ENCODE measurements at places on chromosomes 16 and 17. TPM values are rescaled to one million over a fixed set of nuclear protein-coding genes. Genes with fewer than 3 reads are reported as not detected.

DNA sequence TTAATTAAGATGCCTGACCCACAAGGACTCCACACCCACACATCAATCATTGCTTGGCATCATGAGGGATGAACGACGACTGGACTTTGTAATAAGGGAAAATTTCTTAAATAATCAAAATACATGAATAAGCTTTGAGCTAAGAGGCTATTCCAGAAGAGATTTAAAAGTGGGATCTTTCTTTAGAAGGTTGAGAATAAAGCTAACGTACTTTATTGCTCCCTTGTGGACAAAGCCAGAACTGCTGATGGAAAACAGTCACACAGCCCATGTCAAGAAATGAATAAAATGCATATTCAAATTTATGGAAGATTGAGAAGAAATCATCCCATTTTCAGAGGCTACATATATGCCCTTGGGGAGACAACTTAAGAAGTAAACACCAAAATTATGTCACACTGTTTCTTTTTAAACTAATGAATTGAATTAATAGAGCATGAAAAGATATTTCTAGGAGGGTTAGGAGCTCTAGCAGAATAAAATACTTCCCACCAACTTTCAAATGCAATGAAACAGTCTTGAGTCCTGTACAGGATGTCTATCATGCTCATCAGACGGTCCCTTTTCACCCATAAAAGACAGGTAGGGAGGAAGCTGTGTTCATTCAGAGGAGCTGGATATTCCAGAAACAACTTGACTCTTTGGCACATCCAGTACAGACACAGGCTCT is 60.2 kb upstream of the PHOSPHO1 start:
- peak; percentile 39 for DNase-seq

DNA sequence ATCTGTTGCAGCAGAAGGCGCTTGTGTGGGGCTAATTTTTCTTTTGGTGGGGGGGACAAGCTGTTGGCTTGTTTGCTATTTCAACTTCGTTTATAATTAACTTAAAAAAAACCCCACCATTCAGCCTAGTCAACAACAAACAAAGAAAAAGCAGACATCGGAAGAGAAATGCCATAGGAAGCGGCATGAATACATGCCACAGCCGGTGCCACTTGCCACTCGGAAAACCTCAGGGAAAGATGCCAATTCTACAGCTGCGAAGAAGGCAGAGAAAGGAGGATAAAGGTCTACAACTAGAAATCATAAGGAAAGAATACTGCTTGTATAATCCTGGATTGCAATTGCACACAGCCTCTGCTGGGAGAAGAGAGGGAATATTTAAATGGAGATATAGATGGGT is 254.4 kb upstream of the PMFBP1 start:
- no peak for DNase-seq

The KRT36 gene
- not detected for total RNA-seq

- DNase-seq, result no peak
Observed at GRCh38 chr16:72202014-72202413, 30.1 kb upstream of the PMFBP1 start.

DNA sequence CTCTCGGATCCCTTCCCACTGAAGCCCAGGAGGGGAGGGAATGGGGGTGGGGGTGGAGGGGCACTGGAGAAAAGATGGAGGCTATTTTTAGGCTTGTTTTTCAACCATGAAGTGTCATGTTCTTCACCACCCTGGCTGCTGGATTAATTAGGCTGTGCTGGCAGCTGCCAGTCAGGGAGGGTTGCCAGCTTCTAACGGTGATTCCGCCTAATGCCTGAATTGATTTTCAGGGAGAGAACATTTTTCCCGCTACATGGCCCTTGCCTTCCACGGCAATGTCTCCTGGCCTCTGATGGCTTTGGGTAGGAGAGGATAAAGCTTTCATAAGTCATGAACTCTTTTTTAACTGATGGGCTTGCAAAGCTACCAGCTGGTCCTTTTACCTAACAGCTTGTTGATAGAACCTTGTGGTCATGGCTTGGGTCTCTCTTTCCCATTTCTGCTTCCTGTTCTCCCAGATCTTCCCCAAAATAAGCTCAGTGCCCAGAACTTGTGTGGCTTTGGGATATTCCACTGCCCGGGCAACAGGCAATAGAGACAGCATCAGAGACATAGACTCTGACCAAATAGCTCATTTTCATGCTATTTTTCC is 167.4 kb downstream of the PITPNC1 start:
- no peak for DNase-seq

DNA sequence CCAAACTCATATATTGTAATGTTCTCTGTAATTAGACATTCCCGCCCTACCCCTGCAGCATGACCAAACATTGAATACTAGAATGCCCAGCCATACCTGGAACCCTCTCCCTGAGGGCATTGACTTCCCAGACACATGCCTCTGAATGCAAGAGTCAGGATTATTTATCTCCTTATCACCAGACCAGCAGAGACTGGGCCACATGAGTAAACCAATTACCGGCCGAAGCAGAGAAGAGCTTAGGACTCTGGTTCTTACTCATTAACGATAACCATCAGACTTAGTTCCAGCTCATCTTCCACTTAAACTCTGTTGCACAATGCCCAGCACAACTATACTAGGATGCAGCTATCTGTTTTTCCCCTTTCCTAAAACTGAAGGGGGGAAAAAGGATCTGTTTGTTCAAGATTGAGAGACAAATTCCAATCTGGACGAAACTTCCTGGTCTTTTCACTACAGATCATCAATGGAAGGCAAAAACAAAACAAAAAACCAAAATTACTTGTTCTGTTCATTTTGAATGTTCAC is 88.2 kb upstream of the CORO6 start:
- no peak for DNase-seq

GRCh38 chr16:4372001-4372577 is 441 bp downstream of the VASN start:
- DNase-seq, result peak; percentile 47

GRCh38 chr17:29145289-29146073 is 34.7 kb downstream of the MYO18A start:
- DNase-seq, result peak; percentile 69

DNA sequence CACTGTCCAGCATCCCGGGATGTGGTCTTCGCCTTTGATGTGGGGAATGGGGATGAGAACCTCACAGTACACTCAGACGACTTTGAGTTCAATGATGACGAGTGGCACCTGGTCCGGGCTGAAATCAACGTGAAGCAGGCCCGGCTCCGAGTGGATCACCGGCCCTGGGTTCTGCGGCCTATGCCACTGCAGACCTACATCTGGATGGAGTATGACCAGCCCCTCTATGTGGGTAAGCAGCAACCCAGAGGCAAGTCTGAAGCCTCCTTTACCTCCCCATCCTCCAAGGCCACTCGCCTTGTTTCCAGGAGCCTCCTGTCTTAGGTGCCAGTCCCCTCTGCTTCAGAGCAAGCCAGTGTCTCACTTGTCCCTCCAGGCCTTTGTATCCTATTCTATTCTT is 10.2 kb downstream of the CNTNAP1 start:
- DNase-seq, result no peak

- no peak for DNase-seq
Observed at GRCh38 chr17:34377078-34377823, 14.2 kb upstream of the CCL1 start.

GRCh38 chr16:68090533-68090932 is 5.4 kb downstream of the NFATC3 start:
- no peak for DNase-seq

GRCh38 chr16:70467113-70467512 is 12.7 kb downstream of the FCSK start:
- DNase-seq, result no peak

DNA sequence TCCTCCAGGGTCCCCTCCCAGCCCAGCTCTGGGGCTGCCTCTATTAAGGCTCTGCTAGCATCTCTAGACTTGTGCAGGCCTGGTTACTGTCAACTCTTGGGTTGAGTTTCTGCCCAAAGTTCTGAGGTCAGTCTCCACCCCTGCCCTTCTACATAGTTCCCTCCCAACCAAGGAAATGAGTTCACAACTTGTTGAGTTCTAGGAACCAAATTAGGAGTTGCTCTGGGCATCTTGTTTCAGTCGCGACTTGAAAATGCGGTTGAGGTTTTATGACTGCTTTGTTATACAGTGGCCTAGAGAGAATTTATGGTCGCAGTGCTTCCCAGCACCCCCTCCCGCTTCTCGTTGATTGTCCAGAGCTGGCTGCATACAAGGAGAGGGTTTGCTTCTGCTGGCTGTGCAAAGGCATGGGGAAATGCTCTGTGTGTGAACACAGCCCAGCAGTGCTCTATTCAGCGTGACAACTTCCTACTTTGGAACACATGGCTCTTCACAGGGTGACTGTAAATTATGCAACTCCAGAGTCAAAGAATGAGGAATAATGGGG is 20.2 kb downstream of the GNAO1 start:
- DNase-seq, result no peak

DNA sequence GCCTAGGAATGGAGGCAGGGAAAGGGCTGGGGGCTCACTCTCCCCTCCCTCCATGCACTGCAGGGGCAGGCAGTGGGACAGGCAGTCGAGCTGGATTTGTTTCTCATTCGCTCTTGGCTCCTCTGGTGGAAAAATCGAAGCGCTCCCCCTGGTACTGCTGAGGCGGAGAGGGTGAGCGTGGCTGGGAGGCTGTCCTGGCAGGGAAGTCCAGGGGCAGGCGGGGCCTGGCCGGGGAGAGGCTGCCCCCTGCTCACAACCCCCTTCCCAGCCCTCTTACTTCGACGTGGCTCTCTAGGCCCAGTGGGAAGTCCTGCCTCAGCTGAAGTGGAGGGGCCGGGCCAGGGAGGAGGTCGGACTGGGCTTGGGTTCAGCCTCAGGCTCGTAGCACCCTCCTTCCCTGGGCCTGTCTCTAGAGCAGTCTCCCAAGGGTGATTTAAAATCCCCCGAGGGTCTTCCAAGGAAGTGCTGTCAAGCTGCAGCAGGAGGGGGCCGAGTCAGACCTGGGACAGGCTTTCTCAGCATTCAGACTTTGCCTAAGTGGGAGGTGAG is 16.5 kb upstream of the TMEM92 start:
- no peak for DNase-seq

DNA sequence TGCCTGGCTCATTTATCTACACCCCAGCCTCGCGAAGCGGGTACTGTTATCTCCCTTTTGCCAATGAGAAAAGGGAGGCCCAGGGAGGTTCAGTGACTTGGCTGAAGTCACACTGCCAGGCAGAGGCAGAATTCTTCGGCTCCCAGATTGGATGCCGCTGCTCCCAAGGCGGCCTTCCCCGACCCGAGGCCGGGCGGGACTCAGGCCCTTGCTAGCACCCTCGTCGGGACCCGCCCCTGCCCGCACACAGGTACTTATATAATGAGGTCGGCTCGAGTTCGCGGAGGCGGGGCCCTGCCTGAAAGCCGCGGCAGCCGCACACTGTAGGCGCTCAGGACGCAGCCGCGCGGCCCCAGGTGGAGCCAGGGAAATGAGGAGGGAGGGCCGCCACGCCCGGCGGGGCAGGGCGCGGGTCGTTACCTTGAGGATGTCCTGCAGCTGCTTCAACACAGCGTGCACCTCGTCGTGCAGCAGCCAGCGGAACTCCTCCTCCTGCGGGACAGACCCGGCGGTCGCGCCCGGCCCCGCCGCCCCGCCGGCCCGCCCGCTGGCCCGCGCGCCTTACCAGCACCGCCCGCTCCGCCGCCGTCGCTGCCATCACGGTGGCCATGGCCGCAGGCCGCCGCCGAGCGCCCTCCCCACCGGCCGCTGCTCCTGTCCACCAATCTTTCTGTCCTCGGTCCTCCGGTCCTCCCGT is at the start of gene ROGDI:
ROGDI (minus strand) TSS at position 672 of the 697 bp plus-strand sequence; CDS start at position 610, 62 bp downstream.
- peak; percentile 92 for DNase-seq

The CCDC57 gene
- total RNA-seq, result 69.9 TPM

The ERN2 gene
- total RNA-seq, result 9.3 TPM

- DNase-seq, result peak; percentile 75
Observed at GRCh38 chr16:27179500-27180072, 23.7 kb upstream of the KDM8 start.

GRCh38 chr16:69865701-69866100 is 85.4 kb upstream of the CLEC18A start:
- DNase-seq, result peak; percentile 35

GRCh38 chr16:79776243-79776847 is 175.8 kb upstream of the MAF start:
- DNase-seq, result no peak

The SLC47A2 gene
- not detected for total RNA-seq

The TPSB2 gene
- total RNA-seq, result not detected

The NPW gene
- total RNA-seq, result 1.5 TPM

GRCh38 chr17:17377071-17377967 is 74.1 kb downstream of the NT5M start:
- DNase-seq, result no peak

The PRSS27 gene
- 2.0 TPM for total RNA-seq

- peak; percentile 22 for DNase-seq
Observed at GRCh38 chr17:40949418-40949817, 12.0 kb upstream of the KRT23 start.

DNA sequence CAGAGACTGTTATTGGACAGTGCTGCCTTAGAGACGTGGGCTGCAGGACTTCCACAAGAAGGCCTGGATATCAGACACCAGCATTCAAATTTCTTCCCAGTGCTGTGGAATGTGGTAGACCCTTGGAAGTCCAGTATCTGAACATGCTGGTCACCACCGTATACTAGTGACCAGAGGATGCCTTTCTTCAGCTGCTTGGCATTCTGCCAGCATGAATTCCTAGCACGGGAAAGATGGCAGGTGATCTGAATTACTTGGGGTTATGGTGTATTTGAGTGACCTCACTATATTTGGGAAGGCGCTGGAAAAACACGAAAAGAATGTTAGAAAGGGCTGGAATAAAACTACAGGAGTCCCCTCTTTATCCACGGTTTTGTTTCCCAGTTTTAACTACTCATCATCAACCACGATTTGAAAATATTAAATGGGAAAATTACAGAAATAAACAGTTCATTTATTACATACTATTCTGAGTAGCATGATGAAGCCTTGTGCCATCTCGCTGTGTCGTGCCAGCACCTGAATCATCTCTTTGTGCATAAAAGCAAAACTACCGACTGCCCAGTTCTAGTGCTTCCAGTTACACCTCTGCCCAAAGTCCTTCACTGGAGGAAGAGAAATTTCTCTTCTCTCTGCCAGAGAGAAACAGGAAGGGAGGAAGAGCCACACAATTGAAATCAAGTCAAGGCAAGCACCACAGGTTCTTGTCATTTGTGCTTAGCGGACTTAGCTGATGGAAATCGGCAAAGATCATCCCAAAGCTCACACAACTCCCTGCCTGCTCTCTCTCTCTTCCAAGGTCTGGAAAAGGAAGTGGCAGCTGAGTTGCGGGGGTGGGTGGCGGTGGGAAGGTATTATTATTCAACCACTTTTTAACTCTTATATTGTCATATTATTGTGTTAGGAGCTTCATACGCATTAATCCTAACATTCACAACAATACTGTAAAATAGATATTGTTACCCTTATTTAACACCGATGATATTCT is 1.4 kb upstream of the CHST4 start:
- no peak for DNase-seq

GRCh38 chr16:84643180-84643583 is 5.1 kb upstream of the KLHL36 start:
- DNase-seq, result no peak

- no peak for DNase-seq
Observed at GRCh38 chr16:51175081-51175480, 24.0 kb upstream of the SALL1 start.

DNA sequence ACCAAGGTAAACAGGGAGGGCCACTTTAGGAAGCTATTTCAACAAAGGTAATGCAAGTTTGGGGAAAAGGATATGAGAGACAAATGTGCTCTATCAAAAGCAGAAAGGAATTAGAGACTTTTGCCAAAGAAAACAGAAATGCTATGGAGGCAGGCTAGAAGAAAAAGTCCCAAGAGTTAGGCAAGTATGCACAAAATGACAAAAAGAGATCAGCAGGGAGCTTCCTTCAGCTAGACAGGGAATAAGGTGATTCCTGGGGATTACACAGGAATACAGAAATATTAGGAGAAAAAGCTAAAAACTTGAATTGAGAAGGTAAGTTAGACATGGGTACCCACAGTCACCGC is 2.4 kb downstream of the FXR2 start:
- no peak for DNase-seq

- peak; percentile 10 for DNase-seq
Observed at GRCh38 chr17:58121925-58122324, 26.3 kb upstream of the OR4D1 start.

The CENPN gene
- 72.2 TPM for total RNA-seq

All from Calu3 (cell line).